ENCODE measurements at places on chromosomes 12 and 14.

- no peak for DNase-seq
Observed at GRCh38 chr12:93922583-93923006, 225.8 kb upstream of the PLXNC1 start.

DNA sequence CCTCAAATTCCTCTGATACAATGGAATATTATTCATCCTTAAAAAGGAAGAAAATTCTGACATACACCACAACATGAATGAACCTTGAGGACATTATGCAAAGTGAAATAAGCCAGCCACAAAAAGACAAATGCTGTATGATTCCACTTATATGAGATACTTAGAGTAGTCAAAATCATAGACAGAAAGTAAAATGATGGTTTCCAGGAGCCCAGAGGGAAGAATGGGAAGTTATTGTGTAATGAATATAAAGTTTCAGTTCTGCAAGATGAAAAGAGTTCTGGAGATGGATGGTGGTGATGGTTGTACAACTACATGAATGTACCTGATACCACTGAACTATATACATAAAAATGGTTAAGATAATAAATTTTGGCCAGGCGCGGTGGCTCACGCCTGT lies 18.3 kb downstream of the VWF start:
- DNase-seq, result no peak

DNA sequence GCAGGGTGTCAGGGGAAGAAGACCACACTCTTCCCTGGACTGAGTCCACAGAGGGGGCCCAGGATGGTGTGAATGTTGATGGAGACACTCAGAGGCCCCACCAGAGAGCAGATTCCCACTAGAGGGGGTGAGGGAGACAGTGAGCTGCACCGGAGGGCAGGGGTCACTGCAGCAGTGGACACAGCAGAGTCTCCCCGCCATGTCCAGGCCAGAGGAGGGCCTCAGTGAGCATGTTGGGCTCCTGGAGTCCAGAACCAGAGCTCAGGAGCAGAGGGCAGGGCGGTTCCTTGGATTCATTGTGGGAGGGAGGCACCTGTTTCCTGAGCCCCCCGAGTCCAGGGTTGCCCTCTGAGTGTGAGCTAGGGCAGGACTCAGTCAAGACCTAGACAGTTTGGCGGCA lies 1.8 kb upstream of the KRT82 start:
- DNase-seq, result no peak

GRCh38 chr12:5511256-5511643 lies 79.3 kb downstream of the NTF3 start:
- DNase-seq, result no peak

GRCh38 chr12:53624956-53625355 lies 1.2 kb downstream of the ATF7 start:
- peak; percentile 11 for DNase-seq

DNA sequence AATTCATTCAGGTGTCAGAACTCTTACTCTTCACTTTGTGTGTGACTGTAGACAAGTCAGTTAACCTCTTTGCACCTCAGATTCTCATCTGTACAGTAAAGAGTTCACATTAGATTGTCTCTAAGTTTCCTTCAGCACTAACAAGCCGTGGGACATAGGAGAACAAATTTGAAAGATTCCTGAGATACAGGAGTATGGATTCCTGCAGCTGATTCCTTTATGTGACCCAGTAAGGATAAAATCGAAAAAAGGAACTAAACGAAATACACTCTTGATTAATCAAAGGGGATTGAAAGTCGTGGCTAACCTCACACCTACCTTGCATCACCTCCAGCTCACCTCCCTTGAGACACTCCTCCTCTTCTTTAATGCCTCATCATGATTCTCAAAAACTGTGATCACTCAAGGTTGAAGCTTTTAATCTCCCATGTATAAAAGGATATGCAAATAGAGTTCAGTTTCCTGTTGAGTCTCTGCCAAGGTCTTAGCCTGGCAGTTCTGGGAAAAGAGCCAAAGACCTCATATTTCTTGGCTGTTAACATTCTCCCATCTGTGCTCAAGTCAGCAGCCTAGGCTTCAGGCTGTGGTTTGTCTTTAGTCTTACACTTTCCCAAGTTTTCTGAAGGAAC lies 156.6 kb downstream of the DAD1 start:
- peak; percentile 88 for DNase-seq

DNA sequence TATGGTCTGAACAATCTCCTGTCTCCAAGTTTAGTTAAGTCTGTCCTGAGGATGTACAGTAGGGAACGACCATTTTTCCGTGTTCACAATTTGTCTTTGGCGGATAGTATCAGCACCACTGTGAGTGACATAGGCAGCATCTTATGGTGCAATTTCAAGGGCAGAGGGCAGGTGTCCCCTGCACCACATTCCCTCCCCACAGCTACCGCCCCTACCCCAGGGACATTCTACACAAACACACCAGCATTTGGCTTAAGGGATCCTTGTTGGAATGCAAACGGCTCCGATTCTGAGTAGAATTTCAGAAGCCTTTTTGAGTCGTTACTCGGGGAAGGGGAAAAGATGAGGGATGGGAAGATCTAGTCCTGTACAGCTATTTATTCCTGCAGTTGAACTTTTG lies 25.1 kb upstream of the DICER1 start:
- no peak for DNase-seq

DNA sequence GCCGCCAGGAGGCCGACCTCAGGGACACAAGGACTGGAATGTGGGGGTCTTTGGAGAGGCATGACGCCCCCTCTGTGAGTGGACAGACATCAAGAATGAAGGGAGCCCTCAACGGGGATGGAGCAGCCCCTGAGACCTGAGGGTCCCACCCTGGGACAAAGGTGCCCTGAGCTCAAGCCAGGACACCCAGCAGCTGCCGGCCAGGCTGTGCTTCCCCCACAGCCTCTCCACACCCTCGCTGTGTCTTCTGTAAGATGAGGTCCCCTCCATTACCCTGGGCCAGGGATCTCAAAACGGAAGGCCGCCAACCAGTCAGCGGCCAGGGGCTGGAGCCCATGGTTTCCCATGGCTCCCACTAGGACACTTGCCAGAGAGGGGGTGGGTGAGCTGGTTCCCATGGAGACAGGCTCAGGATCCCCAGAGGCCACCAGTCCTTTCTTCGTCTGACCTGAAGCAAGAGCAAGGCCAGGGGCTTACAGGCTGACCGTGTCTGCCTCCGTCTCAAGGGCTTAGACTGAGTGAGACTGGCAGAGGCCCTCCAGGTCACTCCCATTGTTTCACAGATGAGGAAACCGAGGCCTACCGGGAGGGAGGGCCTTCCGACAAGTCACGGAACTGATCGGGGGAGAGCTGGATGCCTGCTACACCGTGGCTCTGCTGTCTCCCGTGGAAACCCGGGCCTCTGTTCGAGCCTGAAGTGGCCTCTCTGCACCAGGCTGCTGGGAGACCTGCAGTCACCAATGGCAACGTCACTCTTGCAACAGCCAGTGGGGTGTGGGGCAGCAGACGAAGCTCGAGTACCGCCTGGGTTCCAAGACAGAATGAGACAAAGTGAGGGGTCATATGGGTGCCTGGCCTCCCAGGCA lies 91.7 kb upstream of the DIO3 start:
- no peak for DNase-seq

- no peak for DNase-seq
Observed at GRCh38 chr12:51926064-51926632, 18.8 kb downstream of the ACVRL1 start.

DNA sequence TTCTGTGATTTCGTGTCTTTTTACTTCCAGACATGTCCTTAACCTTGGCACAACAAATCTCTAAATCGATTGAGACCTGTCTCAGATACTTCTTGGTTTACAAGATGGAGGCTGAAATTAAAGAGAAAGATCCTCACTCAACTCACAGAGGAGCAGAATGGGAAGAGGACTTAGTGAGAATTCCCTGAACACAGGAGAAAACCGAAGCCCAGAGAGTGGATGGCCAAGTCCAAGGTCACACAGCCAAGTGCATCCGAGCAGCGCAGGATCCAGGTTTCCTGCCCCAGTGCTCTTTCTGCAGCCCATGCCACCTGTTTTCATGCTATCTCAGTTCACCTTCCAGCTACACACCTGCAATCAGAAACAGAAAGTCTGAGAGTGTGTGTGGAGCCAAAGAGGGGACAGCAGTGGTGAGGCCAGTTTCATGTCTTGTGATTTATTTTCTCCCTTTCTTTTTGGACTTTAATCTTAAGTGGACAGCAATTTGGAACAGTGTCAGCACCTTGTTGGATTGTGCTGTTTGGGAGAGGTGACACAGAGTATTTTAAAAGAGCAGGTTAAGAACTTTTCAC lies 22.9 kb upstream of the TCL1B start:
- DNase-seq, result no peak

- DNase-seq, result no peak
Observed at GRCh38 chr14:54788701-54789100, 113.9 kb downstream of the GCH1 start.

DNA sequence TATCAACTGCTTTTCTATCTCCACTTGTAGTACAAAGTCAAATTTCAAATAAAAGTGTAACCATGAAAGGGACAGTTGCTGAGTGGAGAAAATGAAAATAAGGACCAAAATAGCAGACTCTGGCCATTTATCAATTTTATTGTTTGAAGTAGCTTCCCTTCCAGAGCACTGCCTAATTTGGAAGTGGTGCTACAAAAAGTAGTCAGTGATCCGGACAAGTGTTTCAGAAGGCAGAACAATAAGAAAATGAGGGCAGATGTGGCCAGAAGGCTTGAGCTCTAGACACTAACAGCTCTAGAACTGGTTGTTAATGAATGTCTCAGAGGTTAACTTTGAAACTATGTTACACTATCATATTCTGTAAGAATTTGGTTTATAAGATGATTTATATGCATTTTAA lies 48.9 kb downstream of the ABCC9 start:
- DNase-seq, result no peak

DNA sequence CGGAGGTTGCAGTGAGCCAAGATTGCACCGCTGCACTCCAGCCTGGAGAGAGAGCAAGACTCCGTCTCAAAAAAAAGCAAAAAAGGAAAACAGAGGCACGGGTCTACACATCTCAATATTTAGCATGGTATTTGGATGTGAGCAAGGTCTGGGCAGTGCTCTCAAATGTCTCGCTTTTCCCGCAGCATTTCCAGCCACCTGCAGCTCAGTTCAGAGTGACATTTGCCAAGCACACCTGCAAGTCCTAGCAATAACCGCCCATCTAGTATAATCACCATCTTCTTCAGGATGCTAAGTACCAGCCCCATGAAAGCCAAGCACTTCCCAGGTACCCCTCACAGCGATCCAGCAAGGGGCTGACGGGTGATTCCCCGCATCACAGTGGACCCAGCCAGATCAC lies 69.1 kb downstream of the FOXN3 start:
- DNase-seq, result no peak

DNA sequence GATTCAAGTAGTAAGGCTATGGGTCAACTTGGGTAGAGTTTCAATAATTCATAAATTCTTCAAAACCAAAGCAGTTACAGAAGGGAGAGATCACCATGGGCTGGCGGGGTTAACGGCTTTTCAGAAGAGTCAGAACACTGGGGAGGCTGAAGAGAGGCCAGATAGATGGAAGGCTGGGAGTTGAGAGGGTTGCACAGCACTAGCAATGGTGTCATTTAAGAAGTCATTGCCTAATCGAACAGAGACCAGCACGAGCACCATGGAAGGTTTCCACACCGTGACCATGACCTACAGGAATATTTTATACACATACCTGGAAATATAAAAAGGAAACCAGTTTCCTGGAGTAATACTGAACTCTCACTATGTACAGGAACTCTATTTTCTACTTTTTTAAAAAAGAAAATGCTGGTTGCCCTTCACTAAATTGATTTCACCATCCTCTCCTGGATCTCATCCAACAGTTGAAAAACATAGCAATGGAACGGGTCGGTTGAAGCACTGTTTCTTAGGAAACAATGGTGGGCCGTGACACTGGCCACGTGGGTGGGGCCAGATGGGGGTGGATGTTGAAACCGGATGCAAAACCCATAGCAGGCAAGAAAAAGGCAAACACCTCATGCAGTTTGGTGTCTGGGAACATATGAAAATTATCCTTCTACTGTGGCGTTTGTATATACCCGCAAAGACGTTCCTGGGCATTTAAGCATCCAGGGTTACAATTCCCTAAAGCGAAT lies 38.0 kb upstream of the RIN3 start:
- no peak for DNase-seq

DNA sequence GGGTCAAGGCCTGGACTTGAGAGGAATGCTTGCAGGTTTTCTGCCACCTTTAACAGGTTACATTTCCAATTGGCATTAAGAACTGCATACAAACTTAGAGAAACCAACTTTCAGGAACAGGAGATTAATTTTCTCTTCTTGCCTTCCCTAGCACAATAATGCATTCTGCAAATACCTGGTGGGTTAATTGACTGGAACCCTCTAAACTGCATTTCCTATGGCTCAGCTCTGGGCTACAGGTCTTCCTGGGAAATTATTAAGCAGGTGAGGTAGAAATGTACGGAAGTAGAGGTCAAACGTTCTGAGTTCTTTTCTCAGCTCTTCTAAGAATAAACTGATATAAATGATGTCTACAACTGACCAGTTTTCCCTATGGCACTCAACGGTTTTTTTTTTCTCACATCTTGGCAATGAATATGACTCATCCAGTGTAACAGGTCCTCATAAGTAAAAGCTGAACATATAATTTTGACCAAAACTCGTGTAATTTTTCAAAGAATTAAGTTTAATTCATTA lies 144.9 kb upstream of the PELI2 start:
- DNase-seq, result no peak

- DNase-seq, result peak; percentile 56
Observed at GRCh38 chr12:89051065-89051677, 301.1 kb downstream of the DUSP6 start.

DNA sequence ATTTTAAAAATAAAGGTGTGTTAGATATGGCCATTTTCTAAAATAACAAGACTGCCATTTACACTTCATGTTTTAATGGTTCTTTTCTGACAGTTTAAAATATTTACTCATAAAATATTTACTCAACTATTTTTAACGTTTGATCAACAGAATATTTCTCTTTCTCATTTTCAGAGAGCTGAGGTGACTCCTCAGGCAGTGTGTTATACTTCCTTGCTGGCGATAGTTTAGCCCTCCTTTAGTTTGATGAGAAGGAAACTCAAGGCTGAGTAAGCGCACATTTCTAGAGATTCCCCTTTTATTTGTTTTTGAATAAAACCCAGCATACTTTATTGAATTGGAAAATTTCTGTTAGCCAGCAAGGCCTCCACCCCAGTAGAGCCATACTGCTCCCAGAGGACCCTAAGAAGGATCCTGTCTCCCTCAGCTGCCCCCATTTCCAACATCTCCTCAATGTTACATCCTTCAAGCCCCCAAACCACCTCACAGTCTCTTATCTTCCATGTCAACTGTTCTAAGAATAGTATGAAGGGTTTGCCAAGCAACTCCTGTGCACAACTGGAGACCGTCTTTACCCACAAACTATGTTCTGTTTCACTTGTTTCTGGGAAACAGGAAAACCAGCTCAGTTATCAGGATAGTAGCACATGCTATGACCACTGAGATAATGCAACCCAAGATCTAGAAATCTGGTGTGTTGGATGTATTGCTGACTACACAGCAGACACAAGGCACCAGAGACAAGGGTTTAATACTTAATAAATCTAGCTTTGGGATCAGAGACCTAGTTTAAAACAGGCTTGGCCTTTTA lies 129.5 kb downstream of the STXBP6 start:
- DNase-seq, result no peak

- DNase-seq, result no peak
Observed at GRCh38 chr12:94699801-94700200, 49.4 kb upstream of the TMCC3 start.

- no peak for DNase-seq
Observed at GRCh38 chr14:74658535-74659131, 46.6 kb upstream of the LTBP2 start.

- no peak for DNase-seq
Observed at GRCh38 chr12:7117670-7118069, 8.7 kb upstream of the C1RL start.

Data from midbrain (tissue), 1 donor.